ENCODE measurements at places on chromosomes 3 and 15.
A peak's percentile ranks its signal among the peaks of the same experiment; 100 is the strongest.

- DNase-seq: no peak
These were observed 57.9 kb downstream of the CMSS1 start for GRCh38 chr3:99875581-99875928.

DNA sequence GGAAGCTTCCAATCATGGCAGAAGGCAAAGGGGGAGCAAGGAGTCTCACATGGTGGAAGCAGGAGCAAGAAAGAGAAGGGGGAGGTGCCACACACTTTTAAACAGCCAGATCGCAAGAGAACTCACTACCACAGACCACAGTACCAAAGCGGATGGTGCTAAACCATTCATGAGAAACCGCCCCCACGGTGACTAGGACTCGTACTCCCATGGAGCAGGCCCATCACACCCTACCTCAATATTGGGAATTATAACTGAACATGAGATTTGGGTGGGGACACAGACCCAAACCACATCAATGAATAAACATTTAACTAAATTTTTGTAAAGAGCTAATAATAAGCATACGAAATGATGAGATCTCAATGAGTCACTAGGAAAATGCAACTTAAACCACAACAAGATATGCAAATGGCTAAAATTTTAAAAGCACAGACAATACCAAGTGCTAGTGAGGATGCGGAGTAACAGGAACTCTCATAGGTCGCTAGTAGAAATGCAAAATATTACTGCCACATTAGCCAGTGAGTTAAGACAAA lies 10.0 kb downstream of the MRPS25 start:
- no peak for DNase-seq

DNA sequence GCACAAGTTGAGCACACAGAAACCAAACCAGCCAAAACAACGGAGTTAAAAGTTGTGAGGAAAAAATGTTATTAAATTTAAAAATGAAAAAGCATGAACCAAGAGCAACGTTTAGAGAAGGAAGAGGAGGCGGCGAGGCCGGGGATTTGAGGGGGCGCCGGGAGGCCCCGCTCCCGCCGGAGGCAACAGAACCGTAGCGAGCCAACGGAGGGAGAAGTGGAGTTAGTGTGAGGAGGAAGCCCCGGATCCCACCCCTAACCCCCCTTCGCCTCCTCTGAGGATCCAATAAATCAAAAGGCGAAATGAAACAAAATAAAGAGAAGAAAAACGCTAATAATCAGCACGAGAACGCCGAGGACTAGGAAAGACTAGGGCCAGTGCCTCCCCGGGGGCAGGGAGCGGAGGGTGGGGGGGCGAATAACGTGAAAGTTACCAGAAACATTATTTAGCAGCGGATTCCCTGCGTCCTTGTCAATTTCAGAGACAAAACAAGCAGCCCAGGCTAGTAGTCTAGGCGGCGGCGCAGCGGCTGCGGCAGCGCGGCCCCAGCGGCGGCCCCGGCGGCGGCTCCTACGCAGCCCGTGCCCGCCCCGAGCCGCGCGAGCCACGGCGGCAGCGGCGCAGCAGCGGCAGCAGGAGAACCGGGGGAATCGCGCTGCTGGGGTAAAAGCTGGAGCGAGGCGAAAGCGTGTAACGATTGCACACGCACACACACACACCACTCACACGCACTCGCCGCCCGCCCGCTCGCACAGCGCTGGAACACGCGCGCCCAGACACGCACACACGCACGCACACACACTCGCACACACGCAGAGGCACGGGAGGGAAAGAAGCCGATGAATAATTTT lies 1.7 kb downstream of the MEIS2 start:
- peak; percentile 4 for DNase-seq

- no peak for DNase-seq
These were observed 60.8 kb downstream of the ATP13A5 start for GRCh38 chr3:193317682-193318300.

GRCh38 chr15:60731583-60732130 lies 252.7 kb upstream of the ICE2 start:
- DNase-seq: no peak

- DNase-seq: no peak
These were observed 192.2 kb downstream of the MBNL1 start for GRCh38 chr3:152460936-152461335.

DNA sequence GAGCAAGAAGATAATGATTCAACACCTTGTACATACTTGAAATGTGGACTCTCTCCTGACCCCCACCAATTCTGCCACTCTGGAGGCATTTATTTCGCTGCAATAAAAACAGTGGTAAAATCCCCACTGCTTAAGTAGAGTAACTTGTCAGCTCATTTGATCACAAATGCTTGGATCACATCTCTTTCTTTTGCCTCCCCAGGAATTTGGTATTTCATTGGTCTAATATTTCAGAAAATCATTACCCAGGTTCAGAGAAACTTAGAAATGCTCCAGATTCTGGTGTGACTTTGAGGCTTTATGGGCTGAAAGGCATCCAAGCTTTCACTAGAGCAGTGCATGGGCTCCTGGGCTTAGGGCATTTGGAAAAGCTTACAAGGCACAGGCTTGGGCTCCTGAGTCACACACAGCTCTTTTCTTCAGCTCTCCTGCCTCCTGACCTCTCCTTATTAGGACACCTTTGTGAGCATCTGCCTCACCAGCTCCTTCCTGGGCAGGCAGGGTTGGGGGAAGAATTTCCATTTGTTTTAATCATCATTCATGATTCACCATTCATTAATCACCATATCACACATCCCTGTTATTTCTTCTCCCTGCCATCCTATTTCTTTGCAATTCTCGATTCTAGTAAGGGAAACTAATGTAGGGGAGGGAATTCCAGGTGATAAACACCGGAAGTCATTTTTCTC lies 22.5 kb downstream of the CDCP1 start:
- DNase-seq: no peak

DNA sequence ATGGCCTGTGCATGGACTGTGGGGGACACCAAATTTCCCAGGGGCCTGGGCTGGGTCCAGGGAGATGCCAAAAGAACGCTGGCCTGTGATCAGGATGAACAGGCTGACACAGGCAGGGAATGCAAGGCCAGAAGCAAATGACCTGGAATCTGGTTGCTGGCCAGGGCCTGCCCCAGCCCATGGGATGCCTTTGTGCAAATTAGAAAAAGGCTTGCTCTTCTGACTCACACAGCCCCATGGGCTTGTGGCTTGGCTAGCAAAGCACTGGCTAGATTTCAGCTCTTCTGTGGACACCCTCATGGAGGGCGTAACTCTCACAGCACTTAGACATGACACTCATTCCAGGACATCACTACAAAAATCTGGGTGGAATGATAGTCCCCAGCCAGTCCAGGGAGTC lies 356.0 kb downstream of the SHQ1 start:
- DNase-seq: no peak

- no peak for DNase-seq
These were observed 2.8 kb downstream of the VIPR1 start for GRCh38 chr3:42505128-42505848.

Measured in NCI-H1436 (cell line).